ENCODE measurements at places on chromosomes 12 and 14. TPM values are rescaled to one million over a fixed set of nuclear protein-coding genes. Genes with fewer than 3 reads are reported as not detected.
A peak's percentile ranks its signal among the peaks of the same experiment; 100 is the strongest.

Gene GZMH
- total RNA-seq, result not detected

Gene CPNE6
- 0.04 TPM for total RNA-seq

DNA sequence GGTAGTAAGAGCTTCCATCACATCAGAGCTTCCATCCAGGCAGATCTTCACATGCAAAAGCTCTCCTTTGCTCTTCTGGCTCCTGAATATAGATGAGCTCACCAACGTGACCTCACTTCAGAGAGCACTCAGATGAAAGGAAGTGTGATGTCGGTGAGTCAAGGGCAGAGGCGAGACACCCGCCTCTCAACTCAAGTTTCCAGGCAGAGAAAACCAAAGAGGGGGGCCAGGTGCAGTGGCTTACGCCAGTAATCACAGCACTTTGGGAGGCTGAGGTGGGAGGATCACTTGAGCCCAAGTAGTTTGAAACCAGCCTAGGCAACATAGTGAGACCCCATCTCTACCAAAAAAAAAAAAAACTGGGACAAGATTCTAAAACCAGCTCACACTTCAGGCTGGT, 126.9 kb downstream of the DUSP6 start:
- DNase-seq, result no peak

DNA sequence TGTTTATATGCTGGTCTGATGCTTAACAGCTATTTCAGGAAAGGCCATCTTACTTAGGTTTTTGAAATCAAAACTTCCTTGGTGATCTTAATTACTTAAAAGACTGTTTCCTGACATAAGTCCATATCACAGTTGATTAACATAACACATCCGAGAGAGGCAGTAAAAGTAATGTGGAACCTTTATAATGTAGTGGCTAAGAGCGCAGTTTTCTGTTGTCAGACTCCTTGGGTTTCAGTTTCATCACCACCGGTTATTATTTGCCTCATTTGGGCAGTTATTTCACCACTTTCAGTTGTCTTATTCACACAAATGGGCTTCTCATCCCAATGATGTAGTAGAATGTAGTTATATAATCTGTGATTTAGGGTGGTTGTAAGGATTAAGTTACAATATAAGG, 30.9 kb downstream of the TBC1D15 start:
- DNase-seq, result no peak

DNA sequence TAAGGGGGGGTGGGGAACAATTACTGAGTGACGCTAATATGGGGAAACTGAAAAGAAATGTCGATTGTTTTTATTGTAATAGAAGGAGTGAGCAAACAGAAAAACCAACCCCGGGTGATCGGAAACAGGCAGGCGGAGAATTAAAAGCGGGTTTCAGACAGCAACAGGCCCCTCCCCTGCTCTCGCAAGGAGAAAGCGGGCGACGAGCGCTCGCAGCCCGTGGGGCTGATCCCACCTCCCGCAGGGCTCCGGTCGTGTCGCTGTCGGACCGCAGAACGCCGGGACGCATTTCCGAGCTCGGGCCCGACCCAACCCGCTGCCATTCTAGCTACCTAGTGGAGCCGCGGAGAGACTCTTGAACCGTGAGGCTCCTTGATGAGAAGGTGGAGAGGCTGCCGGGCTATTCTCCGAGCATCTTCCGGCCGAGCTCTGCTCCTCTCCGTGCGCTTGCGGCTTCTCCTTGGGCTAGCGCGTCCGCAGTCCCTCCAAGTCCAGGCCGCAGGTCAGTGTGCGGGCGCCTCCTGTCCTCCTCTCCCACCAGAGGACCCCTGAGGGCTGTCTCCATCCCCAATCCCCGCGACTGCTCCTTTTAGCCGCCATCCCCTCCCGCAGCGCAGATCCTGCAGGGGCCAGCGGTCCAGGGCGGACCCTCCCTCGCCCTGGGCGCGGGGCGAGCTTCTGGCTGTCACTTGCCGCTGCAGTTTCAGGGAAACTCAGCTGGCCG, 4.1 kb upstream of the PAX9 start:
- DNase-seq, result peak; percentile 77

- peak; percentile 16 for DNase-seq
Observed at GRCh38 chr14:44657696-44658388, 150.8 kb upstream of the FSCB start.

DNA sequence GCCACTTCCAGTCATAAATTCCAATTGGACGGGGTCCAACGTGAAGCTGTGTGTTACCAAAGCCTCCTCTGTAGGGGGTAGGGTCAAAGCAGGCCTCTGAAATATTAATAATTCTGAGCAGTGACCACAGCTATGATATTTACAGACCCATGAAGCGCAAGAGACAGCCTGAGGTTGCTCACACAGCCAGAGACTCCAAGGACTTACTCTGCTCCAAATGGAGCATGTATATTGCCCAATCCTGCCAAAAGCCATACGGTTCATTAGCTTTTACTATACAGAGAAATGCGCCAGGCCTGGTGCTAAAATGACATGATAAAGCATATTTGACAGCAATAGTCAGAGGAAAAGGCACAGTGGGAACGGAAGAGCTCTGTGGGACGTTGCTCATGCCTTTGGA, 151.3 kb downstream of the PAH start:
- no peak for DNase-seq

Data from H7 (cell line).